Chondrocyte (in vitro differentiated cells): ENCODE measurements at places on chromosomes 3 and 15.

DNA sequence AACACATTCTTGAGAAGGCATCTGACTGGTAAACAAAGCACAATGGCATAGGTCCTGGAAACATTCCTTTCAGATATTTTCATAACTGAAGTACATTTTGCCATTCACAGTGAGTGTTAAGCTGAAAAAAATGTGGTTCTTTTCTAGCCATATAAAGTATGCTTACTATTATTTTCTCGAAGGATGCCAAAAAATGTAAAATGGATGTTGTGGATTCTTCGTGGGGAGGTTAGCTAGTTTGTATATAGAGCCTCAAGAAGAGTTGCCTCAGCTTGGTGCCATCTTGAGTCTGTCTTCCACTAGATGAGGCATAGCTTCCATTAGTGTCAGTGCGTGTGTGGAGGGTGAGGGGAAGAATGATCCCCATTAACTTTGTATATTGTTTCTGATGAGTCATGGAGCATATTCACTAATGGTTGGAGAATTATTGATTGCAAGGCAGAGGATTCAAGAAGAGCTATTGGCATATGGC is 4.1 kb downstream of the MBNL1 start:
- no peak for DNase-seq

GRCh38 chr15:63360170-63360569 is 21.5 kb downstream of the CA12 start:
- no peak for DNase-seq

DNA sequence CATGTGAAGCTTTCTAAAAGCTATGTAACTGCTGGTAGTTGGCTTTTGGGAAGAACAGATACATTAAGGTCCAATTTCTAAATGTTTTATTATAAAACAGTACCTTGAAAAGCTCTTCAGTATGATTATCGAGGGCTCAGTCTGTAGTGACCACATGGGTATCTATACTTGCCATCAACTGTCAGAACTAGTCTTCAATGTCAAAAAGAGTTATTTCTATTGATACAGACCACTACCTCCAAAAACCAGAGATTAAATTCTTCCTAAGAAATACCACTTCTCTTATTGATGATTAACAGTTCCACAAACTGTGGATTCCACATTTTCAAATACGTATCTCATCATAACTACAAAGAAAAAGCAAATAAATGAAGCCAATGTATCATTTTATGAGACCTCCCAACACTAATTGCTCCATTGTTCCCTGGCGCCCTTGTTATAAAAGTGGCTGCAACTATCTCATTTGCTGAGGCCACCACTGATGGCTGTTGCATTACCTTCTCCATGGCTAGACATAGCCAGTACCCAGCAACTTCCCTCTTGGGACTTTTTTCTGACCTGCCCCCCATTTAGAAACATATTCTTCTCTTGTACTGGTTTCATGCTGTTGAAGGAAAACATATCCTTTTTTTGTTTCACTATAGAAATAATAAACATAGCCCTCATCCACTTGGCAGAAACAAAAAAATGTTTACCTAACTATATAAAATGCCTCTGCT is 33.9 kb upstream of the MBNL1 start:
- DNase-seq = no peak

DNA sequence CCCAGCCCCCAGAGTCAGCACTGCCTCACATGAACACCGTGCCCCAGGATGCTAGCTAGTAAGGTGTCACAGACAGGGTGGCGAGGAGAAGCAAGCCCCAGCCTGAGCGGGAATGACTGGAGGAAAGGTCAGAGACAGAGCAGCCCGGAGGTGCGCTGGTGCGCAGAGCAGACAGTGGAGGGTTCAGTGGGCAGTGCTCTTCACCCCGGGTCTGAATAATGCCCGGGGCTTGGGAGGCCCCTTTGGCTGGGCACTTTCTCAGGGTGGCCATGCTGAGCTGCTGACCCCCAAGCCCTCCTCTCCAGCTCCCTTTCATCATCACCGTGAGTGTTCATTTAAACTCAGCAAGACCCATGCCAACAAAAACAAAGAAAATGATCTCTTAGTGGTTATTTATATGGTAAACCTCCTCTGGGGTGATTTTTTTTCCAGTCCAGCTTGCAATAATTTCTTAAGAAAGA is 110.8 kb downstream of the VGLL4 start:
- DNase-seq = no peak
